Right renal pelvis (tissue), 4 donors: ENCODE measurements at places on chromosomes 7 and 10.

GRCh38 chr7:87933605-87933952 is 472 bp upstream of the ADAM22 start:
- DNase-seq, result no peak

DNA sequence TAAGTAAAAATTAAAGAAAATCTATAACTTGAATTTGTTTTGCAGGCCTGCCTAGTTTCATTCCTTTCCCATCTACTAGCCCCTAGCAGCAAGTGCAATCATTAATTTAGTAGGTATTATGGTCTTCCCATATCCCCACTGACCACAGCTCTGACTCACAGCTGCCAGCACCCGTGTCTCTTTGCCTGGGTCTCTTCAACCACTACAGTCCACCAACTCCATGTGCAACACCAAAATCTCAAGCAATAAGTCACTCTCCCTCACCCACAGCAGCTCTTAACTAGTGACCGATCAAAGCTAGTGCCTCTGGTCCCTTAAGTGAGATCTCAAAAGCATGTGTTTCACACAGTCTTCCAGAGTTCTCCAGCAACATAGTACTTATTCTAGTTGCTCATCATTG is 26.0 kb upstream of the THSD7A start:
- DNase-seq, result no peak

DNA sequence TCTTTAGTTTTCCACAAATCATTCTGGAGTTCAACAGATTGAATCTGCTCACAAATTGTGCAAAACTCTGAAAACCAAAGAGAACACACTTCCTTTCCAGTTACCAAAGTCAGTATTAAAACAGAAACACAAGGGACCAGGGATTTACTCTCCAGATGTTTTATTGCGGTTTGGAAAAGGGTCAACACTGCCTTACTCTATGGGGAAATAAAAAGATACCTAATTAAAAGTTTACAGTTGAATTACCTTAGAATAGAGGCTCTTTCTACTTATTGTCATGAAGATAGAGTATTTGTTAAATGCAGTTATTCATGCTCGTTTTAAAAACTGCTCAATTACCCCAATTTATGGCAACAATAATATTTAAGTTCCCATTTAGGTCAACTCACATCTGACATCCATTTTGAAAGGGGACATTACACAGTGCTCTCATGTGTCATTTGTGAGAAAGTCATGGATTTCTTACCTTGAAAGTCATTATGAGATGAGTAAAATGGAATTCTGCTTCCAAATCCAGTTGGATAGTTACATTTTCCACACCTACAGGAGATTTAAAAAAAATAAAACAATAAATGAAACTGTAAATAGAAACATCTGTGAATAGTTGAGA is 8.4 kb downstream of the LAMB1 start:
- no peak for DNase-seq

DNA sequence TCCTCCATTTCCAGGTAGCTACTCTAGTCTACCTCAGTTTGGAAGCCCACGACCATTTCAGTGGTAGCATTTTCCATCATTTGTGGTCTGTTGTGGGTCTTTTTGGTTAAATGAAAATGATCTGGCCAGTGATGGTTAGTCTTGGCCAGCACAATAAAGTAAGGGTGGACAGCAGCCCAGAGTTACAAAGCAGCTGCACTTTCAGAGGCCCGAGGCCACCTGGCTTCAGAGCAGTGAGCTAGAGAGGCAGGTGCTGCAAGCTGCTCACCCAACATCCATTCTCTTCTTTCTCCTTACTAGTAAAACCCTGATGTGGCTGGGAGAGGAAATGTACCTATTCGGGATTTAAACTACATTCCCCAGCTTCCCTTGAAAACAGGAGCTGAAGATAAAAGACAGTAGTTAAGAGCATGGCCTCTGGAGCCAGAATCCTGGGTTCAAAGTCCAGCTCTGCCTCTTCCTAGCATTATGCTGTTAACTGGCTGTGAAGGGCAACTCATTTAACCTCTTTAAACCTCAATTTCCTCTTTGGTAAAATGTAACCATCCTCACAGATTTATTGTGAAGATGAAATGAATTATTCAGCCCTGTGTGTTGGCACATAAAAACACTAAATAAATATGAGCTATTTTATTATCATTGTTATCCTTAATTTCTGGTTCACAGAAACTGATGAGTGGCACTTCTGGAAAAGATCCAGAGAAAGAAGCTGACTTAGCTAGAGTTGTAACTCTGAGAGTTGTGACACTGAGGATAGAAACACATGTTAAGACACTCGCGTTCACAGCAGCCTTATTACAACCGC is 517.4 kb downstream of the PARD3 start:
- DNase-seq, result no peak

DNA sequence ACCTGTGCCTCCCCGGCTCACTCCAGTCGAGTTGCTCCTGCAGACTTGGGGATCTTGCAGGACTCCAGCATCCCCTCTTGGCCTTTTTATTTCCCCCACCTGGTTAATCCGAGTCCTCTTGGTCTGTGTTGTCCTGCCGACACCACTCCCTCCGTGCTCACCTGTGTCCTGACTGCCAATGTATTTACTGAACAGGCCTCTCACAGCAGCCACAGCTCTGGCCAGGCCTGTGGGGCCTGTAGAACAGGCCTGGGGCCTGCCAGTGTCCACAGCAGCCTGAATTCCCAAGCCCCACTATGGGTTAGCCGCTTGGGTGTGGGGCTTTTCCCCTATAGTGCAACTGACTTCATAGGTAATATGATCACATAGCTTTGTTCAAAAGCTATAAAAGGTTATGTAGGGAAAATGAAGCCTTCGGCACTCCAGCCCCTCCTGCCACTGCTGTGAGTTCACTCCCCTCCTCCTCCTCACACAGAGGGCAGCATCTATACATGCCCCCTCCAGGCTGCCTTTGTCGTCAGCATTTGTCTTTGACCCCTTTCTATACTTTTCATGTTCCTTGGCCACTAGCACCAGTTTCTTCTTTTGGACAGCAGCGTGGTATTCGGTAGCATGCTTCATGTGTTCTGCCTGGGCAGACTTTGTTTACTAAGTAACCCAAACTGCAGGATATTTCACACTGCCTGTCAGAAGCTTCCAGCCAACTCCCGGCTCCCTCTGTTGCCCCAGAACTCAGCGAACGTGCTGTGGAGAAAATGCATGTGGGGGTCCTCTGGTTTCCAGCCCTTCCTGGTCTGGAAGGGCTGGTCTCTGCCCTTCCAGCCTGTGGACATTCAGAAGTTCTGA is 46.1 kb downstream of the ZNF467 start:
- DNase-seq, result no peak

GRCh38 chr10:132611026-132611910 is 73.7 kb downstream of the INPP5A start:
- no peak for DNase-seq

DNA sequence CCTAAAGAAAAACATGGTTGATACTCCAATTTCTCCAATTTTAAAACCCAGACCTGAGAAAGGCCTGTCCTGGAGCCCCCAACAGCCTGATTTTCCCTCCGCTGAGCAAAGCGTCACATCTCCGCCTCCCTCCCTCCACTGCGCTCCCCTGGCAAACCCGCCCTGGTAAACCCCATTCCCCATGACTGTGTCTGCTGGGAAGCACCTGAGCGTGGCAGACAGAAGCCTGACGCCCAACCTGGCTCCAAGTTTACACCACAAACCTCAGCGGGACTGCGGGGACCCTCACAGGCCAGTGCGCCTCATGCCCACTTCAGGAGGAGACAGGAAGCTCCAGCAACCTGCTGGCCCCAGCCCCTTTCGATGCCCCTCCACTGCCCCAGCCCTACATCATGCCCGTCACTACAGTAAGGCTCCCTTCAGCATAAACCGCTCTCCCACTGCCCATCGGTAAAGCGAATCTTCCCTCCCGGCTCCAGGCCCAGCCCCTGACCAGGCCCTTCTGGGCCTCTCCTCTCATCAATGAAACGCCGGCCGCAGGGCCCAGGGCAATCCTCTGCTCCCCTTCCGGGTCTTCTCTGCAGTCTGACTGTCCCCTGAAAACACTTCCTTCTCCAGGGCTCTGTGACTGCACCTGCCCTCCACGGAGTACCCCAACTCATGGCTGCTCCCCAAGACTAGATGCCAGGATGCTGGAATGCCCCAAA is 233.3 kb downstream of the MAD1L1 start:
- DNase-seq, result no peak

- DNase-seq, result no peak
Observed at GRCh38 chr7:102096012-102096332, 190.7 kb upstream of the SH2B2 start.

DNA sequence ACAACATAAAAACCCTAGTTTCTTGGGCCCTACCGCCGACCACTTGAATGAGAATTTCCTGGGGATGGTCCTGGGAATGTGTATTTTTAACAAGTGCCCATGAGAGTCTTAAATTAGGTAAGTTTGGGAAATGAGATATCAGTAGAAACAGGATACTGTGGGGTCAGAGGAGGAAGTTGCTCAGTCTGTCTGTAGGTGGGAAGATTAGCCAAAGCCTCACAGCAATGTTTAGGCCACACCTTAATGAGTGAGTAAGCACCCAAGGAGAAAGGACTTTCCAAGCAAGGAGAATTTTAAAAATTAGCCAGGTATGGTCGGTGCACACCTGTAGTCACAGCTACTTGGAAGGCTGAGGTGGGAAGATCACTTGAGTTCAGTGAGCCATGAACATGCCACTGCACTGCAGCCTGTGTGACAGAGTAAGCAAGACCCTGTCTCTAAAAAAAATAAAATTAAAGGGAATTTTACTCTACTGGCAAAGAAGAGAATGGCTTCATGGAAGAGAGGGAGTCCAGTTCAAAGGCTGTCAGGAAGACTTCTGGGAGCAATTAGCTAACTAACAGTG is 31.9 kb downstream of the PAPSS2 start:
- no peak for DNase-seq

- no peak for DNase-seq
Observed at GRCh38 chr7:32779167-32779566, 112.4 kb downstream of the KBTBD2 start.

- no peak for DNase-seq
Observed at GRCh38 chr7:151033864-151034249, 5.6 kb downstream of the ABCB8 start.

DNA sequence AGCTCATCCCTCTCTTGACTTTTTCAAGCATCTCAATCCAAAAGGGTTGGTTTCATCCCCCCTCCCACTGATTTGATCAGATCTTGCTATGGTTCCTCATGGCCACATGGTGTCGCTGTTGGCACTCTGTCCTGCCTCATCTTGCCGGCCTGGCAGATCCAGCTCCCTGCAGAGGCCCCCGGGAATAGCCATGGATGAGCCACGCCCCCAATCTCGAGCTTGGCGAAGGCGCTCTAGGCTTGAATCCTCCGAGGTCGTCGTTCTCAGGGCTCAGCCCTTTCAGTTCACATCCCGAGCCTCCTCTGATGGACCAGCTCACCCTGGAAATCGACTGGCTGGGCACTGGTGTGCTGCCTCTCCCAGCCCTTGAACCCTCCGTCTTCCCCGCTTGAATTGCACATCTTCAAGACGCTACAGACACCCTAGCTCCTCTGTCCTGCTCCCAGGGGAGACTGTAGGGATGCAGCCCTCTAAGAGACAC is 628.7 kb downstream of the TYW1 start:
- peak; percentile 74 for DNase-seq

DNA sequence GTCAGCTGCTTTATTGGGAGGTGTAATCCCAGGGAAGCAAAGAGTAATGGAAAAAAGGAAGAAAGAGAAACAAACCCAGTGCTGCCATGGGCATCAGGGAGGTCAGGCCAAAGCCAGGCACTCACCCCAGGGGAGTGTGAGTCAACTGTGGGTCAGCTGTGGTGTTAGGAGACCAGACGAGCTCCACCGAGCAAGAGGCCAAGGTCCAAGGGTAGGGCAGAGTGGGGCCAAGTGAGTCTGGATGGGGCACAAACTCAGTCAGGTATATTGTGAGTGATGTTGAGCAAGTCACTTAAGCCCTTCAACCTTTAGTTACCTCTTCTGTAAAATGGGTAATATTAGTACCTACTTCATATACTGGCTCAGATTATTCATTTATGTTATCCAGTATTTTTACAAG is 30.4 kb upstream of the CDK13 start:
- DNase-seq, result no peak

GRCh38 chr7:46133072-46133471 is 212.0 kb upstream of the IGFBP3 start:
- DNase-seq, result no peak

GRCh38 chr7:120792861-120793130 is 65.1 kb downstream of the TSPAN12 start:
- DNase-seq, result no peak

DNA sequence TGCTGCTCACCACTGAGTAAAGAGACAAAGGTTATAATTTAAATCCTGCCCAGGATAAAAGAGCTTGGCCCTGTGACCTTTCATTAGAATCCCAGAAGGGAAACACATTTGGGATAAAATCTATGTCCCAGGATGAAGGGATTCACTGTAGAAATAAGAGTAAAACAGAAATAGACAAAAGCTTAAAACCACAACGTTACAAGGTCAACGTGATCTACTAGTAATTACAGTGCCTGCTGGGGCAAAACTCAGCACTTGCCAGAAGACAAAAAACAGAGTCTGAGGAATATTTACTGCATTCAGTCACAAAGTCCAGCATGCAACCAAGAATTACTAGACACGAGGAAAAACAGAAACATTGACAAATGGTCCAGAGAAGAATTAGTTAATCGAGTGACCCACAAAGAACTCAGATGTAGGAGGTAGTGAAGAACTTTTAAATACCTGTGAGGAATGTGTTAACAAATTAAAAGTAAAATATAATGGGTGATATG is 982.3 kb downstream of the GATA3 start:
- DNase-seq, result no peak

GRCh38 chr7:57375783-57376182 is 74.2 kb upstream of the ZNF716 start:
- DNase-seq, result no peak

- DNase-seq, result no peak
Observed at GRCh38 chr7:87473986-87474385, 1.5 kb downstream of the ABCB4 start.

DNA sequence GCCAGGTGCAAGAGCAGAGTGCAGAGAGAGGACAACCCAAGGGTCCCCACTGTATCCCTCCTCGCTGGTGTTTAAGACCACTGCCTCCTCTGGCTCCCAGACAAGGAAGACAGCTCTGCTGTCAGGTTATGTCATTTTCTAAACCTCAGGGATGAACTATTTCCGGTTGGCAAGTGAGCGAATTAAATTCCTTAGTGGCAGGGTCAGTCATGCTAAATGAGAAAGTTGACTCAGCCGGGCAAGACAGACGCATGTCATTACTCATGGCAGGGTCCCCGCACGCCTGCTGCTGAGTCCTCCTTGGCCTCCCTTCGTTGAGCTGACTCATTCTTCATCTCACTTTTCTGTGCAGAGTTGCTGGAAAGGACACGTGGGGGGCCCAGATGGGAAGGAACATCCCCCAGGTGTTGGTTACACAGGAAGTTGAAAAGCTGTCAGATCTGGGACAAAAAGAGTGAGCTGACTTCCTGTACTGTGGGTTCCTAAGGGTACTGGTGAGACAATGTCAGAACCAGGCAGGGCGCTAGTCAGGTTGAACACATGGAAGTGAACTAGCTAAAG is 47.1 kb upstream of the UCN3 start:
- no peak for DNase-seq

GRCh38 chr7:2233926-2234325 is 1.2 kb upstream of the MAD1L1 start:
- DNase-seq, result no peak

GRCh38 chr7:6242561-6242960 is 29.9 kb downstream of the CYTH3 start:
- DNase-seq, result no peak

- no peak for DNase-seq
Observed at GRCh38 chr7:94971051-94971867, 63.9 kb downstream of the PPP1R9A start.
